ENCODE measurements at places on chromosomes 16 and 17. TPM values are rescaled to one million over a fixed set of nuclear protein-coding genes. Genes with fewer than 3 reads are reported as not detected.

Gene KRTAP9-4
- polyA plus RNA-seq = not detected

Gene NXPH3
- 0.87 TPM for polyA plus RNA-seq

Gene HEATR9
- polyA plus RNA-seq = 0.16 TPM

GRCh38 chr17:57502811-57503241 lies 242.3 kb downstream of the CCDC182 start:
- DNase-seq = no peak

- no peak for DNase-seq
These were observed 50.4 kb downstream of the SNX29 start for GRCh38 chr16:12026741-12027490.

GRCh38 chr16:61569028-61569427 lies 467.2 kb downstream of the CDH8 start:
- DNase-seq = no peak

- DNase-seq = no peak
These were observed 97.1 kb downstream of the CDH11 start for GRCh38 chr16:65024767-65025178.

DNA sequence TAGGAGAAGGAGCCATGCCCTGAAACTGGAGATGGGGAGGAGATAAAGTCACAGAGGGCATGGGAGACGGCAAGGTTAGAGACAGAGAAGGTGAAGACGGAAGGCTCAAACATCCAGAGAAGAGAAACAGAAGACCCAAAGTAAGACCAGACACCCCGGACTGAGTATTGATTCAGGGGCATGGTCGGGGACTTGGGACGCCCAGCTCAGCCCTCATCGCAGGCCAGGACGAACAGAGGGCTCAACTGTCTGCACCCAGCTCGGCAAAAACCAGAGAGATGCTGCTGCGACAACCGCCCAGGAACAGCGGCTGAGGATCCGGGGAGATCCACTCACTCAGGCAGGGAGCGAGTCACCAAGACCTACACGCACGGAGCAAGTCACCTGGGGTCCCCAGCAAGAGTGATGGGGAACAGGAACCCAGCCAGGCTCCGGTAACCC lies 999 bp downstream of the XYLT1 start:
- DNase-seq = no peak

DNA sequence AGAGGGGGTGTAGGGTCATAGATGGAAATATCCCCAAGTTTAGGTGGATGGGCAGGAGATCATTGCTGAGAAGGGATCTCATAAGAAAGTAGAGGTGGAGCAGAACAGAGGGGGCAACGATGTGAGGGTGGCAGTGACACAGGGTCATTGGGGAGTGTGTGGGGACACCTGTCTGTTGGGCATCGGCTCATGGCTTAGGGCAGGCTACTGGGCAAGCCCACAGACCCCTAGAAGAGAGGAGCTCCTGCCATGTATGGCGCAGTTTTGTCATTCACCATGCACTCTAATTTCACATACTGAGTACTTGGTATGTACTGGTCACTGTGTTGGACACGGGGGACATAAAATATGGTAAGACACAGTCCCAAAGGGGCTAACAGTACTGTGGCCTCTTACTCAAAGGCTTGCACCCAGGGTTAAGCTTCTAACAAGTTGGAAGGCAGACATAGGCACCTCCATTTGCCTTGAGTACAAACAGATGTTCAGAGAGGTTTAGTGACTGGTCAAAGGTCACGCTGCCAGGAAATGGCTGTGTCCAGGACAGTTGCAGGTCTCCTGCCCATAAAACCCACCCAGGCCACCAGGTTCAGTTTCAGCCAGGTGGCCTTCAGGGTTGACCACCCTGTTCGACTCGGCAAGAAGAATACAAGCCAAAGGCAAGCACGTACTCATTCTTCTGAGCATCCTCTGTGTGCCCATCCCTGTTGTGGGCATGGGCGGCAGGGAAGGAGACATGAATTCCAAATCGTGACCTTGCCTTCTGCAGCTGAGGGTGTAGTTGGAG lies 580.2 kb downstream of the KCNJ18 start:
- DNase-seq = no peak

DNA sequence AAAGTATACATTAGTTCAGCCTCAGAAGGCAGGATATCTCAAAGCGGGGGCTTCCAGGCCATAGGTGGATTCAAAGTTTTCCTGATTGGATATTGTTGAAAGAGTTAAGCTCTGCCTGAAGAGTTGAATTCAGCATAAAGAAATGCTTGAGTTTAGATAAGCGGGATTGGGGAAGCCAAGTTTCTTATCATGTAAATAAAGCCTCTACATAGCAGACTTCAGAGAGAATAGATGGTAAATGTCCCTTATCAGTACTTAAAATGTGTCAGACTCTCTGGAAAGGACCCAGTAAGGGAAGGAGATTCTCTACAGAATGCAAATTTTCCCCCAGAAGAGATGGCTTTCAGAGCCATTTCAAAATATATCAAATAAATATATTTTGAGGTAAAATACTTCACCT lies 423.5 kb downstream of the SHISA9 start:
- DNase-seq = no peak

- no peak for DNase-seq
These were observed 75.8 kb downstream of the MRC2 start for GRCh38 chr17:62703261-62703775.

DNA sequence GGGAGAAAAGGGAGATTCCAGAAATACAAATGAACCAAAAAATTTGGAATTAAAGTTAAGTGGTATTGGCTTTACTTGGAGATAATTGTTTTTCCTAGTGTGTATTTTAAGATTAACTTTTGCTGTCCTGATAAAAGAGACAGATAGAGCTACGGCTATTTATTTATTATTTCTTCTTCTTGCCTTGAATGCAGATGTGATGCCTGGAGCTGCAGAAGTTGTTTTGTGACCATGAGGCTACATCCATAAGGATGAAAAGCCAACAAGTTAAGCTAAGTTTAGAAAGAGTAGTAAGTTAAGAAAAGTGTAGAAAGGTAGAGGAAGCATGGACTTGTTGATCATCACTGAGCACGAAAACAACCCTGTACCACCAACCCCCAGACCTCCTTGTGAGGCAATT lies 41.7 kb downstream of the SOX9 start:
- no peak for DNase-seq

GRCh38 chr17:4939546-4939795 lies 375 bp downstream of the SLC25A11 start:
- no peak for DNase-seq

- no peak for DNase-seq
These were observed 14.7 kb upstream of the CMTR2 start for GRCh38 chr16:71303938-71304337.
